HL-60 (cell line): ENCODE measurements at places on chromosomes 3 and 15.

DNA sequence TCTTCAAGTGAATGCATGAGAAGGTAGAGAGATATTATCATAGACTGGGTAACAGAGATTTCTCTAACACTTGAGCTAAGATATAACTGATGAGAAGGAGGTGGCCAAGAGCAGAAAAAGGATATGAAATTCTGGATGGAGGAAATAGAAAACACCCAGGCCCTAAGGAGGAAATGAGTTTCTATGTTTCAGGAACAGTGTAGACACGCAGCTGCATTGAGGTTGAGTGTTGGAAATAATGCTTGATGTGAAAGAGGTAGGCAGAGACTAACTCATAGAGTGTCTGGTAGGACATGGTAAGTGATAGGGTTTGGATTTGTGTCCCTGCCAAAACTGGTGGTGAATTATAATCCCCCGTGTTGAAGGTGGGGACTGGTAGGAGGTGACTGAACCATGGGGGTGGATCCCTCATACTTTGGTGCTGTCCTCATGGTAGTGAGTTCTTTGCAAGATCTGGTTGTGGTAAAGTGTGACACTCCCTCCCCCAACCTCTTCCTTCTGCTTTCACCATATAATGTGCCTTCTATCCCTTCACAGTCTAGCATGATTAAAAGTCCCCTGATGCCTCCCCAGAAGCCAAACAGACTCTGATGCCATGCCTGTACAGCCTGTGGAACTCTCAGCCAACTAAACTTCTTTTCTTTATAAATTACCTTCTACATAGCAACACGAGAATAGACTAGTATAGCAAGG, 787.3 kb downstream of the EDEM1 start:
- DNase-seq = no peak

- no peak for DNase-seq
Measured at GRCh38 chr15:69908060-69908459, 189.7 kb downstream of the TLE3 start.

DNA sequence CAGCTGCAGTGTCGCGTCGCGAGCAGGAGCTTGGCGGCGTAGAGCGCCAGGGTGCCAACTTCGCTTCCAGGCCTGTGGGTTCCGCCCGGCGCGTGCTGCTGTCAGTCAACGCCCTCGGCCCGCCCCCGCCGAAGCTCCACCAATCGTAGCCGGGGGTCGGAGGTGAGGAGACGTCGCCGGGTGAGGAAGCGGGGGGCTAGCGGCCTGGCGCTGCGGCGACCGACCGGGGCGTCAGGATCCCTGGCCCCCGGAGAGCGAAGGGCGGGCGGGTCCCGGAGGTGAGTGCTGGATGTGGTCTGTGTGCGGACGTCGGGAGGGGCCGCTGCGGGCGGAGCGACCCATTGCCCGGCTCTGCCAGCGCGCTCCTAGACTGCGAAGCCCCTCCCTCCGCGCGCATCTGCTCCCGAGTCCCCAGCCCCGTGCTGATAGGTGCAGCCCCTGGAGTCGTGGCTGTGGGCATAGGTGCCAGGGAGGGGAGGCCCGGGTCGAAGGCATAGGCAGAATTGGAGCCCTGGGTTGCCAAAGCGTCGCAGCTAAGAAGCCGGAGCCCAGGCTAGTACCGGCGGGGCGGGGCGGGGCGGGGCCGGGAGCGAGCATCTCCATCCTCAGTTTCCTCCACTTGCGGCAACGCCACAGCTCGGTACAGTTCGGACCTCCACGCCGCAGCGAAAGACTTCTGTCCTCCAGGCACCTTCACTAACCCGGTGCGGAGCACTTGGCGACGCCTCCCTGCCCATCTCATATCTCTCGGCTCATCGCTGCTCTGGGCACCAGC, at the start of gene NXPE3:
TSS of gene NXPE3 (plus strand) at position 165 of the 775 bp plus-strand sequence. CDS start 6,386 bp downstream, outside the sequence.
- DNase-seq = peak; percentile 88

GRCh38 chr3:152257563-152258035, 11.1 kb upstream of the MBNL1 start:
- peak; percentile 53 for DNase-seq

DNA sequence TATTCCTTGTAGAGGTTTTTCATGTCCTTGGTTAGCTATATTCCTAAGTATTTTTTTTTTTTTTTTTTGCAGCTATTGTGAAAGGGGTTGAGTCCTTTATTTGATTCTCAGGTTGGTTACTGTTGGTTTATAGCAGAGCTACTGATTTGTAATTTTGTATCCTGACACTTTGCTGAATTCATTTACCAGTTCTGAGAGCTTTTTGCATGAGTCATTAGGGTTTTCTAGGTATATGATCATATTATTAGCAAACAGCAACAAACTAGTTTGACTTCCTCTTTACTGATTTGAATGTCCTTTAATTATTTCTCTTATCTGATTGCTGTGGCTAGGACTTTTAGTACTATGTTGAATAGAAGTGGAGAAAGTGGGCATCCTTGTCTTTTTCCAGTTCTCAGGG, 737.4 kb downstream of the ZNF385D start:
- no peak for DNase-seq

DNA sequence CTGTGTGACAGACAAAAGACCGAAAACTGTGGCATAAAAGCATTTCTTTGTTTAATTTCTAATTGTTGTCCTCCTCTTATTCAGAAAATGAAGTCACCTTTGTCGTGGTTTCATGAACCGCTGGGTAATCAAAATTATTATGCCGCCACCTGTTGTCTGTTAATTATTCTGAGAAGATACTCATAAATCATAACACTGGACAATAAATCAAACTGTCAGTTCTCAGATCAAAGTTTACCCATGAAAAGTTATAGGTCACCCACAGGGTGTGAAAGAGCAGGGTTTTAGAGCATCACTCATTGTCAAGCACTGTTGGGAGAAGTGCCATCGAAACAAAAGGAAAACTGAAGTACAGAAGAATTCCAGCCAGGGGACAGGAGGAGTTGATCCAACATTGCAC, 474.3 kb downstream of the NR2F2 start:
- no peak for DNase-seq

DNA sequence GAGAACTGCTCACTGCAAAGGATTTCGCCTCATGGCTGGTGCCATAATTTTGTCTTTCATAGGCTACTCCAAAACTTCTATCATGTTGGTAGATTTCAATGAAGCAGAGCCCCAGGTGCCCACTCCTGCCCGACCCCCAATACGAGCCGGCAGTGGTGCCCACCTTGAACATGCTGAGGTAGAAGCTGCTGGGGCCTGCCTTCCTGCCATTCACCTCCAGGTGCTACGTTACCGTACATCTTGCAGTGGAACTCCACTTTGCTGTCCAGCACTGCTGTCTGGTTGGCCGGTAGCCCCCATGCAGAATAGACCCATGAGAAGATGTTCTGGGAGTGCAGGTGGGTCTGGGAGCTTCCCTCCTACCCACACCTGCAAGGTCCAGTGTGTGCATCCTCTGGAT, 502.8 kb upstream of the TBL1XR1 start:
- DNase-seq = no peak

- DNase-seq = no peak
Measured at GRCh38 chr3:30075514-30075913, 530.9 kb upstream of the TGFBR2 start.

DNA sequence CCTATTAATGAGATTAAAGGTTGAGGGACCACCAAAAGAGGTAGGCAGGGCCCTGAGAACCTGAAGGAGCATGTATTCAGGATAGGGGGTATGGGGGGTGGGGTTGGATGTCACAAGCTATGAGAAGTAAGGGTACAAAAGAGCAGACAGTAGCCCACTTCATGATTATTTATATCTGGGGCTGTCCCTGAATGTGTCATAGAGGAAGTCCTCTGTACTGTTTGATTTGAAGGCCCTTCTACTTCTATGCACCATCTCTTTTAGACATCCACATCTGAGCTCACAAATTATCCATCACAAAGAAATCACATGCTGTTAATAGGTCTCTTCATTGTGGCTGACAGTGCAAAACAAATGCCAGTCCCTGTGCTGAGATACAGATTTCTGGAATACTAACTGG, 68.6 kb downstream of the FHIT start:
- DNase-seq = no peak

DNA sequence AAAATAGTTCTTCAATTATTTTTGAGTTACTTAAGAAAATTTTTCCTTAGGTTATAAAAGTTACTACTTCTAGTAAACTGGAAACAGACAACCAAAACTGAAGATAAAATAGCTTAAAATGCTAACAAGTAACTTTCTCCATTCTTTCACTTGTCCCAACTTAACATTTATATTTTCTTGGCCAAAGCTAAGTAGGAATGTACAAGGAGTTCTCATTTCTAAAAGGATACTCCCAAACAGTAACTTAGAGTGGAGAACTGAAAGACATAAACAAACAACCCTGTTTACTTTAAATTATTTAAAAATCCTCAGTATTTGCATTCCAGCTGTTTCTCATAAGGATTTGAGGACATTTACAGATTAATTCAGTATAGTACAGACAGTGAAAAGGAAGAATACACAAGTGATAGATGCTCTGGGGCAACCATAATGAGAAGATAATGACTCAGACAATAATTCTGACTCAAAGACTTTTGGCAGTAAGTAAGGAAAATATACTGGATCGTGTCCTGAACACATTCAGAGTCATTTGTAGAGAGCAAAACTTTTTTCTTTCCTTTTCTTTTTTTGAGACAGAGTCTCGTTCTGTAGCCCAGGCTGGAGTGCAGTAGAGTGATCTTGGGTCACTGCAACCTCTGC, 29.2 kb upstream of the ANXA2 start:
- DNase-seq = no peak

GRCh38 chr3:111579495-111579894, 15.7 kb downstream of the ZBED2 start:
- DNase-seq = no peak

DNA sequence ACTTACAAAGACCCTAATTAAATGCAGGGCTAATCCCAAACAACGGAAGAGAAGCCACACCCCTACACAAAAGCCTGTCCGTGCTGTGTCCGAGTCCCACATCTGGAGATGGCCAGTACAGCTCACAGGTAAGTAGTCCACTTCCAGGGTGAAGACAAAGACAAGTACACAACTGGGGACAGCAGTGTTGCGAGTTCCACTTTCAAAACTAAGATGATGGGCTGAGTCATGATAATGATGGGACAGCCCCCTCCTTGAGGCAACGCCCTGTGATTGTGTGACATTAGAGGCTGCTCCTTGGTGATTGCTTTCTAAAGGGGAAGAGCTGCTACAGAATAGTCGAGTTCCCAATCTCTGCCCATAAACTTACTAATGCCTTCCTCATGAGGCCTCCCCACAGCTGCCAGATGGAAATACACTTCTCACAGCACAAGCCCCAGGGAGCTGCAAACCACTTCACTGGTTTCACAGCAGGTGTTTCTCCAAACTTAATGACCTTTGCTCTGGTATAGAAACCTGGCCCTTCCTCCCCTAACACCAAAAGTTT, 27.6 kb downstream of the RFT1 start:
- peak; percentile 70 for DNase-seq

DNA sequence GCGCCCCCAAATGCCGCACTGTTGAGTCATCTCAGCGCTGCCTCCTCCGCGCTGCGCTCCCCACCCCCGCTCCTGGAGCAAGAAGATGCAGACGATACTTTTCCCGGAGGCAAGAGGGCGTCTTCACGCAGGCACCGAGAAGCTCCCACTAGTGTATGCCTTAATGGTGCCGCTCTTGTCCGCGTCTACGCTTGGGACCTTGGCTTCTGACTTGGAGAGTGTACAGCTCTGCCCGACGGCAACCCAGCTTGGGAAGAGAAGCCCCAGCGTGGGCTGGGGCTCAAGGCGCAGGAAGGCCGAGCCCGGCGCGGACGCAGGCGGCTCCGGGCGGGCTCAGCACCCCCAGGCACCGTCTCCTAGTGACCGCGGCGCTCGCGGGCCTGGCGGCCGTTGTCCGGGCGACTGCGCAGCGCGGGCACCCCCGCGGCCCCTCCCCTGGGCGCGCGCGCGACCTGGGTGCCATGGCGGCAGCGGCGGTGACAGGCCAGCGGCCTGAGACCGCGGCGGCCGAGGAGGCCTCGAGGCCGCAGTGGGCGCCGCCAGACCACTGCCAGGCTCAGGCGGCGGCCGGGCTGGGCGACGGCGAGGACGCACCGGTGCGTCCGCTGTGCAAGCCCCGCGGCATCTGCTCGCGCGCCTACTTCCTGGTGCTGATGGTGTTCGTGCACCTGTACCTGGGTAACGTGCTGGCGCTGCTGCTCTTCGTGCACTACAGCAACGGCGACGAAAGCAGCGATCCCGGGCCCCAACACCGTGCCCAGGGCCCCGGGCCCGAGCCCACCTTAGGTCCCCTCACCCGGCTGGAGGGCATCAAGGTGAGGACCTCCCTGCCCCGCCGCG, at the start of gene P4HTM:
TSS of gene P4HTM (plus strand) at position 446 of the 840 bp plus-strand sequence. CDS start at position 462, 16 bp downstream.
- DNase-seq = peak; percentile 77

GRCh38 chr3:161893972-161894371, 397.4 kb downstream of the OTOL1 start:
- no peak for DNase-seq

GRCh38 chr15:52071570-52071969, 41.0 kb downstream of the BCL2L10 start:
- no peak for DNase-seq

GRCh38 chr3:23662079-23662617, 143.6 kb upstream of the UBE2E1 start:
- DNase-seq = no peak

GRCh38 chr3:63043631-63044030, 168.4 kb upstream of the CADPS start:
- no peak for DNase-seq

- no peak for DNase-seq
Measured at GRCh38 chr3:148937467-148938255, 53.7 kb upstream of the GYG1 start.

DNA sequence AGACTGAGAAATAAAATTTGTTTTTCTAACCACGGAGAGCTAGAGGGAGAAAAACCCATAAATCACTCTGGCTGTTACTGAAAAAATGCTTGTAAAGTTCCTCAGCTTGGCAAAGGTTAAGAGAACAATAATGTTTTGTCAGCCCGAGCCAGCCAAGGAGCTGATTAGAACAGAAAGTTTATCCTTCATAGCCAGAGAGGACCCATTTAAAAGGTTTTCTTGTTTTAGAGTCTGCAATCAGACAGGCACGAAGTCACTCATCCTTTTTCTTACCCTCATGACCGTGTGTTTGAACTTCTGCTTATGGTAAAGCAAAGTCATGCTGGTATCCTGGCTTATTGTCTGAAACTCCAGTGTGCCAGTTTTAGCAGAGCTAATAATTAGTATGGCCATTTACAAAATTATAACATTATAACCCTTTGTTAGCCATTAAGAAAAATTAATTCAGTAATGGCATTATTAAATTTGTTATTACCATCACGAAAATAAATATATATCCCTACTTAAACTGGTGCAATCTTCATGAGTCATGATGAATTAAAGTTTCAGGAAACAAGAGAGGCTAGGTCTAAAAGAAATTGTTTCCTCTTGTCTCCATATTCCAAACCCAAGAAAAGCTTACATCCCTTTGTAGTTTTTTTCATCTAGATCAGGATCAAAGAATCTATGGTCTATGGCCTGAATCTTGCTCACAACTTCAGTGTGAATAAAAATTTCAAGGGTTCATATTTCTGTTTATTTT, 13.5 kb upstream of the STXBP5L start:
- DNase-seq = no peak

GRCh38 chr3:70546679-70547078, 234.2 kb upstream of the MDFIC2 start:
- no peak for DNase-seq

GRCh38 chr3:116155841-116156240, 289.4 kb downstream of the LSAMP start:
- no peak for DNase-seq

- no peak for DNase-seq
Measured at GRCh38 chr3:134009345-134010000, 20.3 kb downstream of the SLCO2A1 start.
